Activated CD4-positive, alpha-beta T cell treated with anti-CD3 and anti-CD28 coated beads for 24 hours (primary cell): ENCODE measurements at places on chromosomes 11 and 22.

- no peak for DNase-seq
Observed at GRCh38 chr11:15236559-15236958, 121.8 kb downstream of the INSC start.

DNA sequence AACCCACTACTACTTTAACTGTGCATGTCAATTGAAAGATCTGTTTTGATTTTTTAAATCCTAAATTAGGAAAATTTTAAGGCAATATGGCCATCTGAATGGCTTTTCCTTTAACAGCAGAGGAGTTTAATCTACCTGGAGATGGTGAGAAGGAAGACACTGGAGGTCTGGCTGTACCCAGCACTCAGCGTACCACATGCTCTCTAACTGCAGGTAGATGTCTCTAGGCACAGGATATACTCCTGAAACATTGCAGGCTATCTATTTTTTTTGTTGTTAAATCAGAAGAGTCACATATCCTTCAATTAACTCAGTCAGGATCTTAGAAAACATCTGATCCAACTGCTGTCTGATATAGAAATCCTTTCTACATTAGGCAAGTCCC, 17.3 kb upstream of the CASTOR1 start:
- no peak for DNase-seq

GRCh38 chr11:132658696-132659095, 873.6 kb downstream of the OPCML start:
- DNase-seq: no peak

- no peak for DNase-seq
Observed at GRCh38 chr11:93082900-93083299, 113.4 kb downstream of the MTNR1B start.

GRCh38 chr22:33427461-33427860, 369.3 kb upstream of the SYN3 start:
- no peak for DNase-seq

DNA sequence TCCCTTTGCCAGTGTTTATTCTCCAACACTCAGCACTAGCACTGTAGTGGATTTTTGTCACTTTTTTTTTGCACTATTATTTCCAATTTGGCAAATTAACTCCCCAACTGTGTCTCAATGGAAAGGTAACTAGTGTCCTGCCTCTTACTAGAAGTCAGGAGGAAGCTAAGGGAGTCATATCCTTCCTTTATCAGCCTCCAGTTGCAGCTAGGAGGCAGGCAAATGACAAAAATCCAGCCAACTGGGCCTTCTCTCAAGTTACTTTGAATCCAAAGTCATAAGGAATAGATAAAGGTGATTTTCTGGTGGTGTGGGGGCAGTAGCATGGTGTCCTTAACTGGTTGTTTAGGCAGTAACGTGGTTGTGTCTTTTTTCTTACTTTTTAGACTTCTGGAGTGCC, 15.6 kb upstream of the P4HA3 start:
- no peak for DNase-seq

DNA sequence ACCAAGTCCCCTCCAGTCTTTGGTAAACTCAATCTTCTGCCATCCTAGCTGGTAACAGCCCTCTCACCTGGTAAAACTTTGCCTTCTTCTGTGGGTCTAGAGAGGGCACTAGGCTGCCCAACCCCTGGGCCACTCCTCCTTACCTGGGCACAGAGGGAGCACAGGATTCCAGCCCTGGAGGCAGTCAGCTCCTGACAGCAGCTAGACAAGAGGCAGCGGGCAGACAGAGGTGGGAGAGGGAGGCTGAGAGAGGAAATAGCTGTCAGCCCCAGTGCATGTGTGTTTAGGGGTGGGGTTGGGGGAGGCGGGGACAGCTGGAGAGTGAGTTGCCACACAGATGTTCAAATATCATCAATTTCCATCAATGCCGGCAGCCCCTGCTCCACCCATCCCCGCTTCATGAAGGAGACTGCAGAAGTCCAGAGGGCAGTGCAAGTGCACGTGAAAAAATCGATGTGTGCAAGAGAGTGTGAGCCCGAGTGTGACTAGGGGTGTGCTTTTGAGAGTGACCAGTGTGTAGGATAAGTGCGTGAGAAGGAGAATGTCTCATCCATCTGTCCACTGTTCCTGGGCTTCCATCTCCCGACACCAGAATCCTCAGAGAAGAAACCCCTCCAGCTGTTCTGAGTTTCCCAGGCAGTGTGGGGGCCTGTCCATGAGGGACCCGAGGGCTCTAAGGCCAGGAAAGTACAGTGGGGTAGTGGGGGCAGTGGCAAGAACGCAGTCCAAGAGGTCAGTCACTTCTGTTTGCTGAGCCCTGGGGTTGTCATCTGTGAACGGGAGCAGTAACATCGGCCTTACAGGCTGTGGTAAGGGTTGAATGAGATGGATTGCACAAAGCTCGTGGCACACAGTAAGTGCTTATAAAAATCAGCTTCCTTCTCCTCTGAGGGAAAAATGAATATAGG, at the start of gene PTGDR2:
PTGDR2 (minus strand) TSS at position 225 of the 908 bp plus-strand sequence. CDS start 2,228 bp downstream, outside the sequence.
- no peak for DNase-seq

GRCh38 chr11:114131461-114131864, 72.0 kb downstream of the ZBTB16 start:
- DNase-seq: no peak

GRCh38 chr11:69423611-69424385, 57.7 kb upstream of the LINC01488 start:
- no peak for DNase-seq

GRCh38 chr11:416757-417621, 2.2 kb upstream of the SIGIRR start:
- DNase-seq: no peak
